ENCODE measurements at places on chromosomes 4 and X.

DNA sequence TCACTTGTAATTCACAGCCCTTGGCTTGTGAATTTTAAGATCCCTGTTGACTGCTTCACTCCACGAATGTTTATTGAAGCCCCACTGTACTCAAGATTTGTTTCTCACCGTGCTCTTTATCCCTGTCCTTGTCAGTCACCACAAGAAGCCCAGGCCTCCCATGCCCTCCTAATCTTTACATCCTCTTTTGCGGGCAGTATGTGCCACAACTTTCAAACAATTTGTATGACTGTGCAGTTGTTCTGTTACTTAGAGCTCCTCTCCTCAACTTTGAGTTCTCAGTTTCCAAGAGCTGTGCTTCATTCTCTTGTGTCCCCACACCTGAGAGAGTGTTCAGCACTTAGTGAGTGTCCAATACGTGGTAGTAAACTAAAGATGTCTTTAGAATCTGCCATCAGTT, 467.7 kb downstream of the NKX6-1 start:
- no peak for DNase-seq

GRCh38 chr4:144750348-144750747, 104.4 kb downstream of the HHIP start:
- DNase-seq, result no peak

- DNase-seq, result no peak
Measured at GRCh38 chr4:10084651-10085358, 31.8 kb downstream of the WDR1 start.

- no peak for DNase-seq
Measured at GRCh38 chr4:94127707-94128328, 79.8 kb upstream of the SMARCAD1 start.

Data from CD4-positive, alpha-beta T cell treated with Interferon alpha-2 for 1 hour (primary cell).